Ascending aorta (tissue), 2 donors: ENCODE measurements at places on chromosomes 7 and 10.

GRCh38 chr7:108051454-108051853 lies 48.5 kb upstream of the LAMB1 start:
- no peak for DNase-seq

DNA sequence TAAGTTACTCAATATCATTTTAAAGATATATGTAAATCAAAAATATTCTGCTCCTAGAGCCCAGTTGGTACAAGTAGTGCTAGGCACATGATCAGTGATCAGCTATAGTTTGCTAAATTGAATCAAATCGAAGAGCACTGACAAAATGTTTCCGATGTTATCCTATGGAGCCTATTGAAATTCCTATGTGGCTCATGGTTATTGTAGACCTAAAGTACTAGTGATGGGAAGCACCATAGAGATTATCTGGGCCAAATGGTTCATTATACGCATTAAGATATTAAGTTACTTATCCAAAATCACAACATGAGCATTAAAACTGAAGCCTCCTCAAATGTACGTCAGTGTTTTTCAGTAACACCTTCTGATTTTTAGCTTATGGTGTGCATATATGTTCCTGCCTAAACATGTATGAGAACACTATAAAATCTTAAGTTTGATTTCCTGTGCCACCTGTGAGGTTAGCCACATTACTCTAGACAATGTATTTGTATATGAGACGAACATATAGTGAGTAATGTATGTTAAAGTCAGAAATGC lies 103.2 kb downstream of the IQUB start:
- DNase-seq, result no peak

DNA sequence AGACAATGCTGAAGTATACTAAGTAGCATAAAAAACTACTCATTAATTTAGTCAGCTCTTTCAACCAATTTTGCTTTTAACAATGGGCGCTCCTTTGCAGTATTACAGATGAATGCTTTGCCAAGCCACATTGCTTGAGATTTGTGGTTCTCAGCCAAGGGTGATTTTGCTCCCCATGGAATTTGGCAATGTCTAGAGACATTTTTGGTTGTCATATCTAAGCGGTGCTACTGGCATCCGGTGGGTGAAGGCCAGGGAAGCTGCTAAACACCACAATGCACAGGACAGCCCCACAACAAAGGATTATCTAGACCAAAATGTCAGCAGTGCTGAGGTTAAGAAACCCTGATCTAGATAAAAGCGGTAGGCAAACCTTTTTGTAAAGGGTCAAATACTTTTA lies 112.0 kb downstream of the UBE2H start:
- DNase-seq, result no peak

- no peak for DNase-seq
Measured at GRCh38 chr7:132446666-132447278, 129.5 kb downstream of the PLXNA4 start.

DNA sequence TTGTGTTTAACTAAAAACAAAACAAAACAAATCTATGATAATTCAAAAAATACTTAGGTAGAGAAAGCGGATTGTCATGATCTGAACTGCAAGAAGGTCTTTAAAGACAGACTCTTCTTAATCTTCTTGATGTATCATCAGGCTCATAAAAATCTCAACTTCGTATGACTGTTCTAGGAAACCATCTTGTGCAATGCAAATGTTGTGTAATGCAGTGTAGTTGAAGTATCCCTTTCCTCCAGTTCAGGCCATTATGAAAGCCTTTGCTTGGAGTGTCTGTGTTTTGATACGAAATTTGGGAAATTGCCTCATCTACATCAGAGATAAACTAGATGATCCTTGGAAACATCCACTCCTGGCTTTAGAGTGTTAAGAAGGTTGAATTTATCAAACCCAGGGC lies 30.9 kb downstream of the CDK1 start:
- no peak for DNase-seq

DNA sequence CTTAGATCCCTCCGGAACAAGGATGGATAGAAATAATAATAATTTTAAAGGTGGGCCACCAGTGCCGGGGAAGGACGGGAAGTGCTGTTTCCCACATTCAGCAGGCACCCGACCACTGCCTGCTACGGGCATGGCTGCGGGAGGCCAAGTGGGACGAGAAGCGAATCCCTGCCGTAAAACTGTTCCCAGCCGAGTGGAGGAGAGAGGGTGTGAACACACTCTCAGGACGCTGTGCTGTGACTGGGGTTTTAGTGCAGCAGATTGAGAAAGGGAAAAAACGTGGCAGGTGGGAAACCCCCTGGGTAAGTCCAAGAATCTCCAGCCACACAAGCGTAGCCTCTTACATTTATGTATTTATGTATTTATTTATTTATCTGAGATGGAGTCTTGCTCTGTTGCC lies 158.8 kb downstream of the DNAJB6 start:
- peak; percentile 43 for DNase-seq

DNA sequence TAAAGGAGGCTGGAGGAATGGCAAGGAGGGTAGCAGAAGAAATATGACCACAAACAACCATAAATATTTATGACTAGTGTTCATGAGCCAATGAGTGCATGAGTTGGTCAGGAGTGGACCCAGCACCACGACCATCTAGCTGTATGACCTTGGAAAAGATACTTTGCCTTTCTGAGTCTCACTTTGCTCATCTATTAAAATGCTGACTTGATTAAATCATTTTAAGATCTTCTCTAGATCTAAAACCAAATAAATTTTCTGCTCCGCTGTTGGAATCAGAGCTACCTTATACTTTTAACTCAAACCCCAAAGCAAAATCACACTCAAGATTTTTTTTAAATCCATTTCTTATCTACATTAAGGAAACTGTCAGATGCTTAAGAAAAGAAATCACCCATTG lies 207.0 kb downstream of the GPAM start:
- DNase-seq, result no peak

DNA sequence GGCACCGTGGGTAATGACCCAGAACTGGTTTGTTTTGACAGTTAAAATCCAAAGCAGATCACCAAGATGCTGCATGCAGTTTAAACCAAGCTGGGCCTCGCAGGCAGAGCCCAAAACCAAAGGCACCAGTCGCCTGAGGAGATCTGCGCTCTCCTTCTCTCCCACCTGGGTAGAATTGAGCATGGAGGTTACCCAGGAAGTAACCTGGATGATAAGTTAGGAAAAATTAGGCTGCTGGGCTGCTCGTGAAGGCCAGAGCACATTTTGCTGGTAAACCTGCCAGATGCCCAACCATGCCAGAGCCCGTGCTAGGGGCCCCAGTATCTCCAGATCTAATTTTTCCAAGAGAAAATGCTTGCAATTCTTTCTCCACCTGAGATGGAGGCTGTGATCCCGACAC lies 388.3 kb upstream of the MGMT start:
- DNase-seq, result no peak

GRCh38 chr10:70418229-70418628 lies 14.3 kb downstream of the EIF4EBP2 start:
- no peak for DNase-seq

- no peak for DNase-seq
Measured at GRCh38 chr10:5014936-5015335, 11.3 kb upstream of the AKR1C2 start.

- DNase-seq, result no peak
Measured at GRCh38 chr7:138125598-138126111, 49.4 kb downstream of the AKR1D1 start.

DNA sequence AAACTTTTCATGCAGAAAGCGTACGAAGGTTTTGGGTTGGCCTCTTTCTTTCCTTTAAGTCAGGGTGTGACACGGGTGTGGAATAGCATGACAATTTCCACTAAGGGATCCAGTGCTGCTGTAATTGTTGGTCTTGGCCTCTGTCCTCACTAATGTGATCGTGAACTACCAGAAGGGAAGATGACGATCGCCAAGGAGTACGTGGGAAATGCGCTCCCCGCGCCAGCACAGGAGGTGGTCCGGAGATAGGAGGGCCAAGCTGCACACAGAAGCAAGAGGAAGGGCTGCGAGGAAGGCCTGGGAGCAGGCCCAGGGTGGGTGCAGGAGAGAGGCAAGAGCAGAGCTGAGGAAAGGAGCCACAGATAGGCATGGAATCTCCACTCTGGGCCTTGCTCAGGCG lies 79.7 kb upstream of the PODXL start:
- no peak for DNase-seq

- DNase-seq, result no peak
Measured at GRCh38 chr7:99386584-99387238, 12.2 kb downstream of the ARPC1B start.

DNA sequence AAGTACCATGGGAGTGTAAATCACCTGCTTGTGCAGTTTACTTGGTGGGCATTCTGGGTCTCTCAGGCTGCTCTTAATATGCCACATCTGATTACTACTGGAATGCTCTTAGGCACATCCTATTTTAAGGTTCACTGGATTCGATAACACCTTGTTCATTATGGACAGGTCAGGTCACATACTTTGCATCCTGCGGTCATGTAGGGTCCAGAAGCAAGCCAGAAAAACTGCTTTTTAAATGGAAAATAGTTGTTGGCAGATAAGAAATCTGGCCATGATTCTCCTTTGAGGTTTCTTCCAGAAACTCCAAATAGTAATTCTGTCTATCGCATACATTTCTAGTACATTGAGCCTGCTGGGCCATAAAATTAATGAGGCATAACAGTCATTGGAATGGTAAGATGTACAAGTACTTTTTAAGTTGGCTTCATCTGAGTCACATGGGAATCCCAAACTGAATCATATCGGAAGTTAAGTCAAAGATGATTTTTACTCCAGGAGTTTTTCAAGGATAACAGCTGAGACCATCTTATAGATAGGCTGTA lies 371.9 kb downstream of the LRRTM3 start:
- no peak for DNase-seq

DNA sequence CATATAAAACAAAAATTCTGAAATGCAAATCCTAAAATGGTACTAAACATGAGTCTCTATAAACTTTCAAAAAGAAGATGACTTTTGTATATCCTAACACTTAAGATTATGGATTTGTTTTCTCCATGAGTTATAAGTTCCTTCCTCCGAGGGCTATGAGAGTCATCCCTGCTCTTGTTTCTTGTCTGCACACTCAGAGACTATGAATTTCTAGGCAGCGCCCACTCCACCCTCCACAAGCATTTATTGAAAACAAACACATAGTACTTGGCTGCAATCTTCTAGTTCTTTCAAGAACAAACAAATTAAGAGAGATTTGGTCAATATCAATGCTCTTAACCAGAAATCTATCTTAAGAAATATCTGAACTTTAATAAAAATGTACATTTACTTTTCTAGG lies 211.7 kb downstream of the DKK1 start:
- no peak for DNase-seq
